ENCODE measurements at places on chromosomes 12 and 14. TPM values are rescaled to one million over a fixed set of nuclear protein-coding genes. Genes with fewer than 3 reads are reported as not detected.

DNA sequence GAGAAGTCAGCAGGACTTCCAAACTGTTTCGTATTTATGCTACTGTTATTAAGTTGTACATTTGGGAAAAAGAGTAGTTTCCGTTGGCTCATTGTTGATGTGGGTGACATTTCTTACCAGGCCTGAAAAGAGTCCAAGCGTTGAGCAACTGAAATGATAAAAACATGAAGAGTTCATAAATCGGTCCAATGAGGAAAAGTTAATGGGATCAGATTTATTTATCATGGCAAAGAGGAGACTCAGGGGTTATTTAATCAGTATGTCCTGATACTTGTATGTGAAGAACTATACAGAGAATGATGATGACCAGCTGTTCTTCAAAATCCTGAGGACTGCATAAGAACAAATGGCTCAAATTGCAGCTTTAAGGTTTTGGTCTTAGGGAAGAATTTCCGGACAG, 7.7 kb downstream of the VRK1 start:
- H3K4me1 ChIP-seq: peaks cover 22% of the 10 kb centered on the region

DNA sequence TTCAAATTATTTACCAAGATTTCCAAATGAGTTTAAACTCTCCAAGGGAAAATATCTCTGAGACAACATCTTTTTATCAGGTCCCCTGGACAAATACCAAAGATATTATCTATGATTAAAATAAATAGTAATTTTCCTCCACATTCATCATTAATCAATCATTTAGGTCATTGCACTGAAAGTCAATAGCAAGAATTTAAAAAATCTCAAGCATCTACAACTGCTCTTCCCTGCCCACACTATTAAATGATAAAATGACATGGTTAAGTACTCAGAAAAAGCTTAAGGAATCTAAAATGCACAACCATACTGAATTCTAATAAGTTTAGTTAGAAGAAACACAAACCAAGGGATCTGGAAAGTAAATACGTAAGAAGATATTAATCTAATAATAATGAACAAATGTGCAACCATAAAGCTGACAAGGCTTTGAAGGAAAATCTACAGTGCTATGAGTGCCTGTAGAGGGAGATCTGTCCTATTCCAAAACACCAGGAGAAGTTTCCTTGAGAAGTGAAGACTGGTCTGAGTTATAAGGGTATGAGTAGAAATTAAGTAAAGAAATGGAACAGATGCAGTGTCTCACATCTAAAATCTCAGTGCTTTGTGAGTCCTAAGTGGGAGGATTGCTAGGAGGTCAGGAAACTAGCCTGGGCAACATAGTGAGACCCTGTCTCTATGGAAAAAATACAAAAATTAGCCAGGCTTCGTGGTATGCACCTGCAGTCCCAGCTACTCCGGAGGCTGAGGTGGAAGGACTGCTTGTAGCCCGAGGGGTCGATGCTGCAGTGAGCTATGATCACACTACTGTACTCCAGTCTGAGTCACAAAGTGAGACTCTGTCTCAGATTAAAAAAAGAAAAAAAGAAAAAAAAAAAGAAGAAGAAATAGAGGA, 19.2 kb downstream of the INTS13 start:
- H3K27ac ChIP-seq: no peak overlapping the region
- peaks cover 1% of the 10 kb centered on the region for H3K4me1 ChIP-seq
- DNase-seq: no peak

Gene SFSWAP
- 65.5 TPM for total RNA-seq

DNA sequence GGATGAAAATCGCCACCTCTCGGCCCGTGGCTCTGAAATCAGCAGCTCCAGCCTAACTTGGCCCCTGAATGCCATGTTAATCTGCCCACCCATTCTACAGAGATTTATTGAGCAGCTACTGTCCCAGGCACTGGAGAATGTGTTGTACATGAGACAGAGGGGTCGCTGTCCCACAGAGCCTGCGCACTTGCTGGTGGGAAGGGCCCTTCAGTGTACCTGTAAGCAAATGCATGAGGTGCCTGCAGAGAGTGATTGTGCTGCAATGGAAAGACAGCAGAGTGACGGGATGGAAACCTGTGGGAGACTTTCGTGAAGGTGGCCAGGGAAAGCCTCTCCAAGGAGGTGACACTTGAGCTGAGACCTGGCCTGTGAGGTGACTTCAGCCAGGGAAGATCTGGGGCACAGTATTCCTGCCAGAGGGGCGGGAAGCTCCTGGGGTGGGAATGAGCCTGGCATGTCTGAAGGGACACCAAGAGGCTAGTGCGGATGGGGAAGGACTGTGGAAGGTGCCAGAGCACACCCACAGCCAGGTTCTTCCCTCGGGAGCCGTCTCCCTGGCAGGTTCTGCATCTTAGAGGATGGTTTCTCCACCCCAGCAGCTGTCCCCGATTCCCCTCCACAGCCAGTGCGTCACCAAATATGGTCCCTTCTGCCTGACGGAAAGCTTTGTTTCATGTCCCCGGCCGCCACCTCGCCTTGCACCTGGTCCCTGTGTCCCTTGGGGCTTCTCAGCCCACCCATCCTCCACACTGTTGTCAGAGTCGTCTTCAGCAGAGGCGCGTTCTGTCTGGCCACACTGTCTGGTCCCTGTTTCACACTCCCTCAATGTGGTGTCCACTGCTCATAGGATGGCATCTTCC, 8.7 kb downstream of the SMIM41 start:
- H3K4me3 ChIP-seq: no peak overlapping the region
- H3K27me3 ChIP-seq: peaks cover 50% of the 10 kb centered on the region
- H3K27ac ChIP-seq: no peak overlapping the region
- peaks cover 5% of the 10 kb centered on the region for H3K4me1 ChIP-seq

GRCh38 chr12:90987520-90987919, 17.3 kb downstream of the EPYC start:
- H3K36me3 ChIP-seq: no peaks in the 10 kb centered on the region
- peaks cover 13% of the 10 kb centered on the region for H3K27me3 ChIP-seq
- no peak overlapping the region for H3K4me3 ChIP-seq
- DNase-seq: no peak

Gene SERPINA12
- total RNA-seq: not detected

GRCh38 chr12:81224626-81225025, 146.7 kb downstream of the ACSS3 start:
- no peaks in the 10 kb centered on the region for H3K27me3 ChIP-seq
- H3K4me3 ChIP-seq: no peak overlapping the region
- no peaks in the 10 kb centered on the region for H3K36me3 ChIP-seq
- no peak for DNase-seq

Gene SOAT2
- total RNA-seq: 10.4 TPM

DNA sequence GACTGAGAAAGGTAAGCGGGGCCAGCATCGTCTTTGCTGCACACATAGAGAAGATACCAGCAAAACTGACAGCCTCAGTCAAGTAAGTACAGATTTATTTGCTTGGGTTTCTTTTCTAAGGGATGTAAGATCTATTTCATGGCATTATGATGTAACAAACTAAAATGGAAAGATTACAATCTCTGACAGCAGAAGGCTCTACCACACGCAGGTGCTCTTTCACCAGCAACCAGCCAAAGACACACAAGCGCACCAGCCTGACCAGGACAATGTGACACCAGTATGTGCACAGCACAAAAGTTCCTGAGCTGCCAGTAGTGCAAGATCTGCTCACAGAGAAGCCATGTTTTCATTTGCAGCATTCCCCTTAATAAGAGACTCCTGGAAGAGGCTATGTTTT, 311.1 kb downstream of the MED13L start:
- H3K27me3 ChIP-seq: no peaks in the 10 kb centered on the region
- H3K36me3 ChIP-seq: peaks cover 52% of the 10 kb centered on the region
- peak overlapping the region; percentile 90 for H3K27ac ChIP-seq
- peaks cover 45% of the 10 kb centered on the region for H3K4me1 ChIP-seq
- no peak for DNase-seq

Gene PRIMA1
- total RNA-seq: not detected

DNA sequence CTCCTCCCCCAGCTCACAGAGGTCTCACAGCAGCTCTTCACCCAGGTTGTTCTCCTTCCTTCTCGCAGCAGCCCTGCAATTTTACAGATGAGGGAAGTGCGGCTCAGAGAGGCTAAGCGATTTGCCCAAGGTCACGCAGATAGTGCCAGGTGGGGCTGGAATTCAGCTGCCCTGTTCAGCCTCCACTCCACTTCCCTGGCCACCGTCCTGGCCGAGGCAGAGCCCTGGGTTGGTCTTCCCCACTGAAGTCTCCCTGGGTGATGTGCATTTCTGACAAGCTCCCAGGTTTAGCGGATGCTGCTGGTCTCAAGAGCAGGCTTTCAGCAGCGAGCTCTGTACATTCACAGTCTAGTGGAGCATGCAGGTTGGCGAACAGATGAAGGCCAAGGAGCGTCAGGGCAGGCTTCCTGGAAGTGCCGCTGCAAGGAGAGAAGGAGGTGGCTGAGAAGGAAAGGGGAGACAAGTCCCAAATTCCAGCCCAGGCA, 28.9 kb upstream of the EML1 start:
- no peaks in the 10 kb centered on the region for H3K36me3 ChIP-seq
- no peak for DNase-seq
- H3K4me3 ChIP-seq: no peak overlapping the region
- no peaks in the 10 kb centered on the region for H3K4me1 ChIP-seq

- no peaks in the 10 kb centered on the region for H3K27me3 ChIP-seq
- no peak overlapping the region for H3K4me3 ChIP-seq
- no peaks in the 10 kb centered on the region for H3K36me3 ChIP-seq
- H3K4me1 ChIP-seq: no peaks in the 10 kb centered on the region
- no peak overlapping the region for H3K27ac ChIP-seq
Measured at GRCh38 chr14:104290058-104290667, 151.8 kb downstream of the KIF26A start.

DNA sequence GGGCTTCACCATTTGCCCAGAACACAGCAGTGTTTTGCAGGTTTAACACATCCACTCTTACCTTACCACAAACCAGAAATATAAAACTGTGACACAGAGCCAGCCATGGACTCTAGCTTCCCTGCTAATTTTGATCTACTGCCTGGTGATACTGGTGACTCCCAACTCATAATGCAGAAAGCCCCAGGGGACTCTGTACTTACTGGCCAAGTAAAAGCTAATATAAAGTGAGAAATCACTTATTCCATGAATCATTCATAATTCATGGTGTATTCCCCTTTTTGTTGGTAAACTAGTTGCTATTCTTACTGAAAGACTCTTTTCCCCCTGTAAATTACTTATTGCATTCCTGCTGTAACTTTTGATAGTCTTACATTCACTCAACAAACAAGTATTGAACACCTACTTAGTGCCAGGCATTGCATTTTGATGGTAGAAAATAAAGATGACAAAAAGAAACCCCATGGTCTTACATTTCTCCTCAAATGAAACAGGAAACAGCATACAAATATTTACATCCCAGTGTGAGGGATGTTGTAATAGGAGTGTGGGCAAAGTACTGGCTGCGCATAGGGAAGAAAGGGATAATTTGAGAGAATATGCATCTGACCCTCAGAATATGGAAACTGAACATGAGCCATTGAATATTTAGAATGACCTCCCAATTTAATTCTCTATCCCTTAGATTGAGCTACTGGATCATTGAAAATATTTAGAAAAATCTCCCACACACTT, 279.6 kb downstream of the PDZRN4 start:
- H3K36me3 ChIP-seq: no peaks in the 10 kb centered on the region
- H3K4me1 ChIP-seq: no peaks in the 10 kb centered on the region
- DNase-seq: no peak
- no peak overlapping the region for H3K4me3 ChIP-seq
- H3K27me3 ChIP-seq: peaks cover 7% of the 10 kb centered on the region

DNA sequence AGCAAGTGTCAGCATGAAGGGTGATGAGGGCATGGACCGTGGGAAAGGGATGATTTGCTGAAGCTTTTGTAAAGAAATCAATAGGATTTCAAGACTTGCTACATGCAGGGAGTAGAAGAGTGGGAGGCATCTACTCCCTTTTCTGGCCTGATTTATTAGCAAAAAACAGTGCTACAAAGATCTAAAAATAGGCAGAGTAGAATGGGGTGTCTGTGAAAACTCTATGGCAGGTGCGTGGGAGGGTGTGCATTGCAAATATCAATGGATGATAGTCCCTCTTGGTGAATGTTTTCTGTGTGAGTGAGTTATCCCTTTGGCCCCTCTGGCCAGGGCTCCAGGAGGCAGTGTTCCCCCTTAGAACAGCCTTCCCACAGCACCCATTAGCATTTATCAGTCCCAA, 139.0 kb downstream of the SMOC1 start:
- DNase-seq: no peak
- no peak overlapping the region for H3K27ac ChIP-seq
- H3K4me1 ChIP-seq: peaks cover 17% of the 10 kb centered on the region
- H3K36me3 ChIP-seq: no peaks in the 10 kb centered on the region

Gene CCDC177
- total RNA-seq: not detected

- H3K27me3 ChIP-seq: no peaks in the 10 kb centered on the region
- peak; percentile 68 for DNase-seq
- peak overlapping the region; percentile 73 for H3K4me3 ChIP-seq
- H3K36me3 ChIP-seq: peaks cover 15% of the 10 kb centered on the region
Measured at GRCh38 chr12:12561371-12562015, 1.2 kb downstream of the DUSP16 start.

All from activated naive CD8-positive, alpha-beta T cell treated with anti-CD3 and anti-CD28 coated beads, Interleukin-2, amount 10 ng/mL, durations not matched to agents 7 days and 5 days (primary cell).